ENCODE measurements at places on chromosomes 1 and 21.

- DNase-seq, result no peak
Measured at GRCh38 chr1:182376936-182377574, 14.5 kb downstream of the GLUL start.

- DNase-seq, result no peak
Measured at GRCh38 chr1:109094871-109095270, 4.3 kb downstream of the TMEM167B start.

DNA sequence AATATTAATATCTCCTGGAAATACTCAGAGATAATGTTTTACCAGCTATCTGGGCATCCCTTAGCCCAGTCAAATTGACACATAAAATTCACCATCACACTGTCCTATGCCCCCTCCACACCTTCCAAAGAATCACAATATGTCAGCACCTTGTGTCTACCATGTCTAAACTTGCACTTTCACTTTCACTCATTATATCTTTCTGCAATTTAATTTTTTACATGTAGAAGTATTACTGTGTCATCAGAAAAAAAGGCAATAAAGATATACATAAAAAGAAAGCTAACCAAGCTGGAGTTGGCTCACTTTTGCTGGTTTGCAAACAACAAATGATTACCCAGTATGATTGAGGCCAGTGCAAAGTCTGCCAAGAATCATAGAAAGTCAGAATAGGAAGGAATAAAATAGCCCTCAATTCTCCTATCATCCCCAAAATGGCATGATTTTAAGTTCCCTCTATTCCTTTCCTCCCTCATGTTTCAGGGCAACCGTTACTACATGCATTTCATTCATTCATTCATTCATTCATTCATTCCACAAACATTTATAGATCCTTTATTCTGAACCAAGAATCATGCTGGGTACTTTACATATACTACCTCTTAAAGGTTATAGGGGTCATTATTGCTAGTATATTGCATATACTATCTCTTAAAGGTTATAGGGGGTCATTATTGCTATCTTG, 5.9 kb upstream of the LUZP1 start:
- no peak for DNase-seq

GRCh38 chr1:204319462-204319861, 40.3 kb downstream of the PLEKHA6 start:
- no peak for DNase-seq

DNA sequence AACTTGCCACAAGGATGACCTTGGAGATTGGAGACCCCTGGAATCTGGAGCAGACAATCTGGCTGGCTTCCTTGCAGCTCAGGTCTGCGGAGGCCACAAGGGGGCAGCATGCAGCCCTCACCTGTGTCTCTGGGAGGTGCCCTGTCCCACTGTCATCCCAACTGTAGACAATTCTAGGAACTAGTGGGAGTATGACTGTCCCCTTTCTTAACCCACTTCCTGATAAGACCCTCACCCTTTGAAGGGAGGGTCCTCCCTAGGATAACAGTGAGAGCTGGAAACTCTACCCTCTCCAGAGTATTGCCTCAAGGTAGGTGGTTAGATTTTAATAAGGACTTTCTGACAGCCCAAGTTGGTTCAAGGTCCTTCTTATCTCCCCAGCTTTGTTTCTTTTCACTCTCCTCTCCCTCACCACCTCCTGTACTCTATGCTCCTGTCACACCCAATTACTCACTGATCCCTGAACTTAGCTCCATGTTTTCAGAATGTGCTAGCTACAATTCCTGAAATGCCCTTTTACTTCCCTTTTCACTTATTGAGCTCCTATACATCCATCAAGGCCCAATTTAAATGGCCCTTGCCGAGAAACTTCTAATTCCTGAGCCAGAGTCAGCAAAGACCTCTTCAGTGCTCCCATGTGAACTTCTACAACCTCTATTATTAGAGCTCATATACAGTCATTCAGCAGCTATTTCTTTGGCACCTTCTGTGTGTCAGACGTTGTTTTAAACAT, 9.2 kb upstream of the KCNQ4 start:
- no peak for DNase-seq

DNA sequence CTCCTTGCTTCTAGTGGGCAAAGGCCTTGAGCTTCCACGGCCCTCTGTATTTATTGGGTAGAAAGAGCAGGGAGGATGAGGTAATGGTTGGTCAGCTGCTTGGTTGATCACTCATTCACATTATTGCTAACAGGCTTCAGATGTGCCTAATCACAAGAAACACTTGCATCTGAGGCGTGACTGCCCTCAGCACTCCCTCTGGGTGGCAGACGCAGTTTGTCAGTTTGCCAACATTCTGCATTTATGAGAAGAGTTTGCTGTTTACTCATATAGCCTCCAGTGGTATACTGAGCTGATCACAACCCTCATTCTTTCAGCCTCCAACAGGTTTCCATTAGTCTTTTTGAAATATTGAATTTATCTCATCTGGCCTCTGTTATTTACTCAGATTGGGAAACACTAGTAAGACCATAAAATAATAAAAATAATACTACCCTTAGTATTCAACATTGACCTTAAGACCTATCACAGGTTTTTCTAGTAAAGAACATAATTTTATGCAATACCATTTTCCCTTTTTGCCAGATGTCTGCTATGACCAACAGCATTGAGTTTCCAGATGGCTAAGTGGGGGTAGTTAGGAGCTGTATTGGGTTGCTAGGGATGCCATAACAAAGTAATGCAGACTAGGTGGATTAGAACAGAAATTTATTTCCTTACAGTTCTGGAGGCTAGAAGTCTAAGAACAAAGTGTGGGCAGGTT, 53.3 kb downstream of the PTGFR start:
- no peak for DNase-seq

All from NCI-H2171 treated with DMSO at 0.1 percent for 48 hours (cell line).